Osteocyte (in vitro differentiated cells): ENCODE measurements at places on chromosomes 7 and 10. TPM values are rescaled to one million over a fixed set of nuclear protein-coding genes. Genes with fewer than 3 reads are reported as not detected.
A peak's percentile ranks its signal among the peaks of the same experiment; 100 is the strongest.

DNA sequence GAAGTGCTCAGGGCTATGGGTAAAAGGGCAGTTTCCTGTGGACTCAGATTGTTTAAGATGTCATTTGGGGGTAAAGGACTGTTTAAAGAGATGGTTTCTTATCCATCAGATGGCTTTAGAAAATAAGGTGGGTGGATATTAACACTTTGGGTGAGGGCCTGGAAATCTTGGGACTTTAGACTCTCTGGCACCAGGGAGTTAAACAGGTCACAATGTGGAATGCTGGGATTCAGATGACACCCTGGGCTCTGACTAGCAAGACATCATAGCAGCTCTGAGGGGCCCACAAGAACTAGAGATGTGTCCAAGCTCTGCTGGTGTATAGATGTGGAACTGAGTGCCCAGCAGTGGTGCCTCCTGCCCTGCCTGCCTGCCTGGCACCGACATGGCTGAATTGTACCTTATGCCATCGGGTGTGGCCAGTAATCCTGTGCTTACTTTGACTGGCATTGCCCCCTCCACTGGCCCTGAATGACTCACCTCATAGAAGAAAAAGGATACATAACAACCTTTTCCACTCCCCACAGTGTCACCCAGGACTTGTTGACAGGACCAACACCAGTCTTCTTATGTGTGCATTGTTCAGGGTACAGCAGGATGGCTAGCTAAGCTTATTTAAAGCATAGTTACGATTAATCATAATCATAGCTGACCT is 100.0 kb upstream of the PRR15 start:
- H3K4me3 ChIP-seq: no peak overlapping the region
- H3K4me1 ChIP-seq: no peaks in the 10 kb centered on the region
- DNase-seq: no peak
- no peaks in the 10 kb centered on the region for H3K36me3 ChIP-seq
- no peak overlapping the region for H3K27ac ChIP-seq
- peaks cover 4% of the 10 kb centered on the region for H3K27me3 ChIP-seq

DNA sequence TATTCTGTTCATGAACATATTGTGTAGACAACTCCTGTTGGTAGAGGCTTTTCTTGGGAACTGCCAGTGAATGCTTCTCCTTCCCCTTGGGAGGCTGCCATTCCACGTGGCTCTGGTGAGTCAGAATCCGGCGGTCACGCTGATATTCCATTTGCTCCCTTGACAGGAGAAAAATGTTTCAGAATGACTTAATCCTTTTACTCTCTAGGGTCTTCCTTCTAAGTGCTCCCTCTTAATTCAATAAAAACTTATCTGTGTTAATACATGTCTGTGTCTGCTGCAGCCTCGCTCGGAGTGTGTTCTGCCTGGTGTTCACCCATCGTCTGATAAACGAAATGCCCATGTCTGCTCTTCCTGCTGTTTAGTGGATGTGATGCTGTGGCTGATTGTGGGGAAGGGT is 278.6 kb downstream of the ARHGAP12 start:
- no peak for DNase-seq
- H3K36me3 ChIP-seq: no peaks in the 10 kb centered on the region
- peak overlapping the region; percentile 32 for H3K27ac ChIP-seq
- peak overlapping the region; percentile 10 for H3K4me3 ChIP-seq

DNA sequence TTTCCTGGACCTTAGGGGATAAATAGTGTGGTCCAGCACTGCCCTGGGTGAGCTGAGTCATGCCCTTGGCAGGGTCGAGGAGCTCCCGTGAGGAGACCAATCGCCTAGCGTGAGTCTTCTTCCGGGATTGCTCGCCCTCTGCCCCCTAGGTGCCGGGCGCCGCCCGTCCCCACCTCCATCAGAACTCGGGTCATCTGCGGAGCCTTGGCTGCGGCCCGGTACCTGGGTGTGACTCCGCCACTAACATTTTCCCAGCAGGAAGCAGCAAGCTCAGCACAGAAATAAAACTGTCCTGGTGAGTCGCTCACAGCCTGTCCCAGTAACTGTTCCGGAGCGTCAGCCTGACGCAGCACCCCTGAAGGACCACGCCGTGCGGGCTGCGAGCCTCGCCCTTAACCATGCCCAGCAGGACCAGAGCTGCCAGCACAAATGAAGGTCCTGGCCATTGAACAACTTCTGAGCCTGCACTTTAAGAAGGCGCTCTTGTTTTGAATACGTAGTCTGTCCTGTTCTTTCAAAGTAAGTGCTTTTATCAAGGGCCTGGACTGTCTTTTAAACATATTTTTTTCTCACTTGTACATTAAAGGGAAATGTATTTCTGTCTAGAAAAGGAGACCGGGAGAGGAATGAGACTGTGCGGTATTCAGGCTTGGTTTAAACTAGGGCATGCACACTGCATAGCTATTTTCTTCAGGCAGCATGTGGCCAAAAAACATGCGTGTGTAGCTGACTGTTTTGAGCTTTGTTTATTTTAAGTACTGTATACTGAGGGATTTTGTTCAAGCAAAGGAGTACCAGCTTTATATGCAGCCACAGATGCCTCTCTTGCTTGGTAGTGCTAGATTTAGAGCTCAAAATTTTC is 136.7 kb downstream of the HECW1 start:
- DNase-seq: no peak
- no peak overlapping the region for H3K4me3 ChIP-seq
- H3K36me3 ChIP-seq: no peaks in the 10 kb centered on the region
- H3K27me3 ChIP-seq: peaks cover 17% of the 10 kb centered on the region
- no peak overlapping the region for H3K27ac ChIP-seq
- peaks cover 5% of the 10 kb centered on the region for H3K4me1 ChIP-seq

The DIP2C gene
- total RNA-seq: 36.8 and 36.9 TPM in 2 replicates

The KCNH2 gene
- not detected in 2 replicates for total RNA-seq

The HDAC9 gene
- 0.81 and 1.5 TPM in 2 replicates for total RNA-seq

- H3K36me3 ChIP-seq: no peaks in the 10 kb centered on the region
- no peak overlapping the region for H3K4me3 ChIP-seq
- H3K4me1 ChIP-seq: peaks cover 12% of the 10 kb centered on the region
- DNase-seq: no peak
These were observed 83.9 kb upstream of the SMIM30 start for GRCh38 chr7:113202284-113202683.

DNA sequence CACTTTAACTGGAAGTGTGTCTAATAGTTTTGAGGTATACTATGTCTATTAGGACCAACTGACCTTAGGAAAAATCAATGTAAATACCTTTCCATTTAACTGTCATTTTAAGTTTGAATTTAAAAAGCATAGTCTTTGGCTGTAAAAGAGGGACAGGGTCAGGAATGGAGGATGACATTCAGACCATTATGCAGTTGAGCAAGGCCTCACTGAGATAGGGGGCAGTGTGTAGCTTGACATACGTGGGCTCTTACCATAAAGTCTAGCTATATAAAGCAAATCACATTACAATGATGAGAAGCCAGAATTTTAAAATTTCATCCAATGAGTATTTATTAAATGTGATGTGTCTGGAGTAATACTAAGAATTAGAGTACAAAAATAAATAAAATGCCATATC is 17.9 kb downstream of the PALS2 start:
- DNase-seq: no peak
- no peak overlapping the region for H3K27ac ChIP-seq
- no peaks in the 10 kb centered on the region for H3K27me3 ChIP-seq
- H3K4me1 ChIP-seq: no peaks in the 10 kb centered on the region
- no peaks in the 10 kb centered on the region for H3K36me3 ChIP-seq

The NEURL1 gene
- total RNA-seq: 1.0 and 2.5 TPM in 2 replicates

DNA sequence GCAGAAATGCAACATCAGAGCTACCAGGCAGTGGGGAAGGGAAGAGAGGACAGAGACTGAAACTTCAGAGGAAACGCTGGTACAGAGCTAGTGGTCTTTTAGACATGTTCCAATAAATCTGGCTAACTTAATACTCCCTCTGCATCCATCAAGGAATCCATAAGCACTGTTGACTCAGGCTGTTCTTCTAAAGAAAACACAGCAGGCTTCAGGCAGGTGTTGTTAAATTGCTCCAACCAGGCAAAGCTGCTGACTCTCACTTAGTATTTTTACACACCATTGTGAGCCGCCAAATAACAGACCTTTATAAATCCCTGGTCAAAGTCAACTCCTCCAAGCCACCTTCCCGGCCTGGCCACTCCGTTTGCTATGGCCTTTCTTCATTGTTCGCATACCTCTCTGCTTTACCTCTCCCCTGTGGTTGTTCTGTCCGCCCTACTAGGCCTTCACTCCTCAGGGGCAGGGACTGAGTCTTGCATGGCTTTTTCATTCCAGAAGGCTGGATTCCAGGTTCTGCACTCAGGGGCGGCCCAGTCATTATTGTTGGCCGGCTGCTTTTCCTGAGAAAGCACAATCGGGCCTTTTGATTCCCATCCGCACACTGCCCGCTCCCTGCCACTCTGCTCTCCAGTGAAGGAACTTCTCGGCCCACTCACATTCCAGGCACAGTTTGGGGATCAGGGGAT is 18.4 kb downstream of the CREB3L2 start:
- no peaks in the 10 kb centered on the region for H3K27me3 ChIP-seq
- DNase-seq: no peak
- peak overlapping the region; percentile 67 for H3K27ac ChIP-seq
- peaks cover 16% of the 10 kb centered on the region for H3K36me3 ChIP-seq

- H3K4me3 ChIP-seq: no peak overlapping the region
- H3K27ac ChIP-seq: no peak overlapping the region
- H3K27me3 ChIP-seq: peaks cover 6% of the 10 kb centered on the region
- H3K36me3 ChIP-seq: no peaks in the 10 kb centered on the region
- no peak for DNase-seq
These were observed 36.5 kb downstream of the RAPGEF5 start for GRCh38 chr7:22320416-22320815.

DNA sequence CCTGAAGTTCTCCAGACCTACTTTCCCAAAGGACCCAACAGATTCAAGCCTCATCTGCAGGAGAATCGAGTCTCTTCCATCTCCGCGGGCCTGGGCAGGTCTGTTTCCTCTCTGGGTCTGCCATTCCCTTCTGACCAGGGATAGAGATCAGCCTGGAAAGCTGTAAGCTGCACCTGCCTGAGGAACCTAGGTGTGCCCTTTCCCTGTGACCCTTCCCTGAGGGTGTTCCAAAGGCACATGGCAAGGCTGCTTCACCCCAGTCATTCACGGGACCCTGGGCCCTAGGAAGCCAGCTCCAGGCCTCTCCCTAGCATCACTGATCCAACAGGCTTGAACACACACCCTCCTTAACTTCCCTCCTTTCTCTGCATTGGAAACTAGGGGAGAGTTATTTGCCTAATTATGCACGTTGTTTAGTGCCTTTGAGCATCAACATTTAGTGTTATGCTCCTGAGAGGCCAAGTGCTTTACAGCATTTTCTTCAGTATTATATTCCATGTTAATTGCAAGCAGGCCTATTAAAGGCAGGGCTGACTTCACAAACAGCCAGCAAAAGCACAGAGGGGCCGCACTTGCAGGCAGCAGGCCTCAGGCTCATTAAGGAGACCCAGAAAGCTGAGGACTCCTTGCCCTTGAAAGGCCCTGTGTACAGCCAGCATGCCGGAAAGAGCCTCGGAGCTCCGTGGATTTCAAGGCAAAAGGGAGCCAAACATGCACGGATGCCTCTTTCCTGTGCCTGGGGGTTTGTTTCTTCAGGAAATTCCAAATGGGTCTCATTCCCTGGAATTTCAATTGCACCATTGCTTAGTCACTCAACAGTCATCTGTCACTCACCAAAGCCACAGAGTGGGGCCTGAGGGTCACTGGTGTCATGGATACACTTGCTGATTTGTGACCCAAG is 91.0 kb upstream of the FAM20C start:
- H3K27me3 ChIP-seq: no peaks in the 10 kb centered on the region
- H3K4me3 ChIP-seq: peak overlapping the region; percentile 54
- peak; percentile 80 for DNase-seq
- H3K36me3 ChIP-seq: no peaks in the 10 kb centered on the region
- peaks cover 35% of the 10 kb centered on the region for H3K4me1 ChIP-seq

DNA sequence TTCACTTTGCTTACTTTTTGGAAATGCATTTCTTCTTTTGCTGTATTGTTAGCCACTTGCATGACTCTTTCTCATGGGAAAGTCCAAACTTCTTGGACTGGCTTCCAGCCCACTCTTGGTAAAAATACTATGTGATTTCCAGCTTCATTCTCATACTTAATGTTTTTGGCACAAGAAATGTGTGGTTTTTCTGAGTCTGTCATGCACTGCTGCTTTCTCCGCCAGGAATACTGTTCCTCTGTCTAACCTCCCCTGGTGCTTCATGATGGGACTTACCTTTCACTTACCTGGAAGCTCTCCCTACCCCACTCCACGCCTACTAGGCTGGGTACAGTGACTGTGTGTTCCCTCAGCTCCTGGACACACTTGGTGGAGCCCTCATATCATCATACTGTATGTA is 18.7 kb downstream of the MGAM2 start:
- no peaks in the 10 kb centered on the region for H3K4me1 ChIP-seq
- H3K4me3 ChIP-seq: no peak overlapping the region
- peaks cover 12% of the 10 kb centered on the region for H3K27me3 ChIP-seq
- H3K27ac ChIP-seq: no peak overlapping the region
- H3K36me3 ChIP-seq: no peaks in the 10 kb centered on the region
- no peak for DNase-seq

The VPS37D gene
- 5.0 and 6.2 TPM in 2 replicates for total RNA-seq

DNA sequence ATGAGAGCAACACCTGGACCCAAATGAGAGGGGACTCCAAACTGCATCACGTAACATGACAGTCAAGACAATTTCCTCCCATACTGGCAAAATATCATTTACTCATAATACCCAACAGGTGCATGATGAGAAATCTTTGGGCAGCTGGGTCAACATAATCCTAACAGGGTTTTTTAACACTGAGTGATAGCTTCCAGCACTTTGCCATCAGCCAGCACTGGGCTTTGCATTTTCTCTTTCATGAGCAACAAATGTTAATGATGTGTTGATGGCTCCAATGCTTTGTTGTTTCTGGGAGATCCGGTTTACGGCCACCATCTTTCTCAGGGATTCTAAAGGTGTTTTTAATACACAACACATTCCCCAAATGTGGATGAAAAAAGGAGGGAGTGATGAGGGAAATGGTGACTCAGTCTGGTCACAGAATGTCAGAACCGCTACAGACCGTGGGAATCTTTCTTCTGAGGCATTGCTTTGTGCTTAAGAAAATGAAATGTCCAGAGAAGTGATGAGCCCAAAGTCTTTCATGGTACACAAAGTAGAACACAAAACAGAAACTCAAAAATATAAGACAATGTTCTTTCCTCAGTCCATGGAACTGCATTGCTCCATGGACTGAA is 705.7 kb upstream of the IGFBP3 start:
- DNase-seq: no peak
- H3K27me3 ChIP-seq: no peaks in the 10 kb centered on the region
- no peaks in the 10 kb centered on the region for H3K36me3 ChIP-seq
- H3K4me3 ChIP-seq: no peak overlapping the region
- H3K27ac ChIP-seq: no peak overlapping the region
- H3K4me1 ChIP-seq: peaks cover 30% of the 10 kb centered on the region

The SMO gene
- total RNA-seq: 40.2 and 41.6 TPM in 2 replicates

DNA sequence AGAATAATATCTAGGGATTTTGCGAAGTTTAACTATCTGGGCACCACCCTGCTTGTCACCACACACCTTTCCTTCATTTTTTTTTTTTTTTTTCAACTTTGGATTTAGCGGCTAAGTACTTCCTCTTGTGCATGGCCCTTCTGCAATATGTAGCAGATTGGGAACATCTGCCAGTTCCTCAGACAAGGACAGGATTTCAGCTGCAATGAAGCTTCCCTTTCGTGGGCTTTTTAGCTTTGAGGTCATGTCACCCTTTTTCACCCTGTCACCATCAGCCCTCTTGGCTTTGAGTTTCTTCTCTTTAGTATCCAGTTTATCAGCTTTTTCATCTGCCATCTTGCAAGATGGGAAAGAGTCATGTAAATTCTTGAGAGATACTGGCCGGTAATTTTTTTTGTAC is 81.6 kb upstream of the ETV1 start:
- no peak overlapping the region for H3K27ac ChIP-seq
- no peaks in the 10 kb centered on the region for H3K27me3 ChIP-seq
- no peak overlapping the region for H3K4me3 ChIP-seq

The FAM131B gene
- total RNA-seq: 17.0 and 18.4 TPM in 2 replicates

GRCh38 chr7:133315332-133316040 is 62.6 kb downstream of the EXOC4 start:
- DNase-seq: no peak
- peaks cover 6% of the 10 kb centered on the region for H3K4me1 ChIP-seq
- H3K27ac ChIP-seq: no peak overlapping the region
- H3K4me3 ChIP-seq: no peak overlapping the region
